ENCODE measurements at places on chromosomes 5 and 9.

DNA sequence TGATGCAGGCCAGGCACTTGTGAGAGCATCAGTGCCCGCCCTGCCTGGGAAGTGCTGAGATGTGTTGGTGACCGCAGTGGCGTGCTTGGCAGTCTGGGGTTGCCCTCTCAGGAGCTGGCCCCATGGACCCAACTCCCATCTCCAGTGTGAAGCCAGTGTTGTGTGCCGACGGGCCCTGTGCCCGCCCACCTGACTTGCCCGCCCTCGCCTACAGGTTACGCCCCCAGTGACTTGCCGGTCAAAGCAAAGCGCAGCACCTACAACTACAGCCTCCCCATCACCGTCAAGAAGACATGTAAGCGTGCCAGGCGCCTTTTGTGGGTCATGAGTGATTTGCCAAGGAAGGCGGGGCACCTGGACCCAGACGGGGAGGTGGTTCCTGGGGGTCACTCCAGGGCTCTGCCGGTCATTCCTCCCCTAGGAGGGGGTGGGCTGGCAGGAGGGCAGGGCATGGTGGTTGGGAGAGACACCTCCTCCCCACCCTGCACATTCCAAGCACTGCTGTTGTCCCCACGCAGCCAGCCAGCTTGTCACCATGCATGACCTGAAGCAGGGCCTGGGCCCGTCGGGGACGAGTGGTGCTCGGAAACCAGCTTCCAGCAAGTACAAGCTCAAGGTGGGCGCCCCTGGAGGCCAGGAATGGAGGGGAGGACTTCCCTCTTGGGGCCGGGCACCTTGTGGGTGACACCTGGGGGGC is 7.4 kb upstream of the CEL start:
- no peak for DNase-seq

DNA sequence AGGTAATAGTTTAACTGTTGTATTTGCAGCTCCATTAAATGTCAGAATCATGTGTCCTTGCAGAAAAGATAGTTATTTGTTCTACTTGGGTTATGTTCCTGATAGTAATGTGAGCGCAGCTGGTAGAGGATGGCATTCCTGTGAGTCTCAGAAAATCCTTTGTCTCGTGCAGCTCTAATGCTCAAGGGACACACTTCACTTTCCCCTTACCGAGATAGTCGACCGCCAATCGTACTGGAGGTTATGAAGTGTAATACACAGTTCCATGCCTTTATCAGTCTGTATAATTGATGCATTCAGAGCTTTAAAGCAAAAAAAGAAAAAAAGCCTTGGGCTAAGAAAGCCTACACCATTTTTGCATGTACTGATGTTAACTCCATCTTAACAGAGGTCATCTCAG is 60.2 kb upstream of the SRP19 start:
- DNase-seq = no peak

DNA sequence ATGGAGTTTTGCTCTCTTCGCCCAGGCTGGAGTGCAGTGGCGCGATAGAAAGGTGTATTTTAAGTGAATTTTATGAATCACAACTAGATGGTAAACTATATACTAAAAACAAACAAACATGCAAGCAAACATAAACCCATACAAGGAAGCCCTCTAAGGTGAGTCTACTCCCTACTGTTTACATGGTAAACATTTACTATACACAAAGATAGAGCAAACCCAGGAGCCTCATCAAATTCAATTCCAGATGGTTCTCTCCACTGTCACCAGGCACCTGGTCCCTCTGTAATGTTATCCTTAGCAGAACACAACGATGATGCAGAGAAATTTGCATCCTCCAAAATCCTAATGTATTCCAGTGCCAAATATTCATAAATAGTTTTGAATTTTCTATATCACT is 17.9 kb downstream of the ANKH start:
- DNase-seq = no peak

DNA sequence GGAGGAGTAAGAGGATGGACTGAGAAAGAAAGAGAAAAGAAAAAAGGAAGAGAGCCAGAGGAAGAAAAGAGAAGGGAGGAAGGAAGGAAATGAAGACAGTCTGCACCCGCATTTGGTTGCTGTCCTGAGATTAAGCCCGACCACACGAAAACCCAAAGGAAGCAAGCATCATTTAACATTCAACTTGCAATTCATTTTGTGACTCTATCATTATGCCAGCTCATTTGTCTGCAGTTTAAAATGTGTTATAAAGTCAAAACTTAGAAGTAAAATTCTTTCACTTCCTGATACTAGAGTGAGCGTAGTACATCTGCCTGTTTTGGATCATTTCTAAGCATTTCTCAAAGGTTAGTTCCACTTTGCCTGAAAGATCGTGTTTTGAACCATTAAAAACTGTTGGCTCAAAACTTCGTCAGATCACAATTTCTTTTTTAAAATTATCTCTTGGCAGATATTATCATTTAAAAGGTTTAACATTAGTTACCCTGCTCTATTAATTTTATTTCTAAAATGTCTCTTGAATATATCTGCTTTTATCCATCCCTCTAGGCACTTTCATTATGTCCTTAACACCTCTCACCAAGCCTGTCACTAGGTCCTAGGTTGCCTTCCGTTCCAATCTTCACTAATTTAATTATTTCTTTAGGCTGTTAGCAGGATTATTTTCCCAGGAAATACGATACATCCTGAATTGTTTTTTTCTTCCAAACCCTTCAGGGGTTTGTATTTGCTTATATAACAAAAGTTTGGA is 240.9 kb downstream of the TLE4 start:
- peak; percentile 10 for DNase-seq

DNA sequence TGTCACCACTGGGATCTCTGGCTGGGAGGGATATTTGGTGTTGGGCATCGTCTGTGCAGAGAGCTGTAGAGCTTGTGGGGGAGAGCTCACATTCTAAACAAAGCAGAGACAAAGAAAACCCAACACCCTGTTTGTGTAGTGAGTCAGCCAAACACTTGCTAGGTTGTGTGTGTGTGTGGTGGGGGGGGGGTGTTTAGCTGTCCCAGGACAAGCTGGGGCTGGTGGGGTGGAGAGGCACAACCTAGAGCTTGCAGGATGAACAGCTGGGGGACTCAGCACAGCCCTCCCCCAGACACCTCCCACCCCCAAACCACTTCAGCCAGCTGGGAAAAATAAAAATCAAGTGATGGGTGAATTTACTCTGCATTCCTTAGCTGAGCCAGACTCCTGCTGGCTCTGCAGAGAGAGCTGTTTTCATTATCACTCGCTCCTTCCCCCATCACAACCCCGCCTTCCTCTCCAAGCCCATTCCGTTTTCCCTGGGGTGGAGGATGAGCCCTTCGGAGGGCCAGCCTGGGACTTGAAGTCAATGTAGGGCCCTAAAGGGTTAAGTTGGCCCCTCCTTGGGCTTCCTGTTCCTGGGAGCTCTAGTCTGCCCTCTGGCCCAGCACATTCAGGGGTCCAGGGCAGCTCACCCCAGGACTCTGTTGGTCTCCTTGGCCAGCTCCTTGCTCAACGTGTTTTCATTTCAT is 2.6 kb downstream of the OLFML2A start:
- peak; percentile 93 for DNase-seq
